Stimulated activated CD4-positive, alpha-beta T cell treated with anti-CD3 and anti-CD28 coated beads, Interleukin-1b, Interleukin-23, amount 100 ng/mL, for 48 hours (primary cell): ENCODE measurements at places on chromosomes 2 and 18.

DNA sequence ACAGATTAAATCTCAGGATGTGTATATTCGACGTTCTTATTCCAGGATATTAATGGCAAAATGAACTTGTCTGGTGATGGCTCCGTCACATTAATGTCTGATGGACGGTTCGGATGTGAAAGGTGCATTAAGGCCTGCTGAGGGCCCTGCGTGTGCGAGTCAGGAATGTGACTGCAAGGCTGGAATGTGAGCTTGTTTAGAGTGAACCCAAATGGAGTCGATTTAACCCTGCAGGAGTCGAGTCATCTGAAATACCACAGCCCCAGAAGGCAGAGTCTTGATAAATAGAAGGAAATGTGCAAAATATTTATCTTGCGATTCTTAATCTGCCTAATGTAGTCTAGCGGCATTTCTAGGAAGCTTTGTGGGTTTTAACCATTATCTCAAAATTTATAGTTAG, 44.3 kb downstream of the RDH14 start:
- DNase-seq = no peak

- peak; percentile 39 for DNase-seq
Measured at GRCh38 chr18:45962461-45962860, 4.7 kb downstream of the EPG5 start.

DNA sequence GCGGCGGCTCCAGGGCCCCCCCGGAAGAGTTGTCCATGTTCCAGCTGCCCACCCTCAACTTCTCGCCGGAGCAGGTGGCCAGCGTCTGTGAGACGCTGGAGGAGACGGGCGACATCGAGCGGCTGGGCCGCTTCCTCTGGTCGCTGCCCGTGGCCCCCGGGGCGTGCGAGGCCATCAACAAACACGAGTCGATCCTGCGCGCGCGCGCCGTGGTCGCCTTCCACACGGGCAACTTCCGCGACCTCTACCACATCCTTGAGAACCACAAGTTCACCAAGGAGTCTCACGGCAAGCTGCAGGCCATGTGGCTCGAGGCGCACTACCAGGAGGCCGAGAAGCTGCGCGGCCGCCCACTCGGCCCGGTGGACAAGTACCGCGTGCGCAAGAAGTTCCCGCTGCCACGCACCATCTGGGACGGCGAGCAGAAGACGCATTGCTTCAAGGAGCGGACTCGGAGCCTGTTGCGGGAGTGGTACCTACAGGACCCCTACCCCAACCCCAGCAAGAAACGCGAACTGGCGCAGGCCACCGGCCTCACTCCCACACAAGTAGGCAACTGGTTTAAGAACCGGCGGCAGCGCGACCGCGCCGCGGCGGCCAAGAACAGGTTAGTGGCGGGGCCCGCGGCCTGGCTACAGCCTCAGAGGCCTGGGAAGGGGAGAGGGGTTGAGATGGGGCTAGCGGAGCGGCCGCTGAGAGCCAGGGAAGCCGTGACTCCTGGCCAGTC, 965 bp downstream of the SIX3 start:
- DNase-seq = no peak

DNA sequence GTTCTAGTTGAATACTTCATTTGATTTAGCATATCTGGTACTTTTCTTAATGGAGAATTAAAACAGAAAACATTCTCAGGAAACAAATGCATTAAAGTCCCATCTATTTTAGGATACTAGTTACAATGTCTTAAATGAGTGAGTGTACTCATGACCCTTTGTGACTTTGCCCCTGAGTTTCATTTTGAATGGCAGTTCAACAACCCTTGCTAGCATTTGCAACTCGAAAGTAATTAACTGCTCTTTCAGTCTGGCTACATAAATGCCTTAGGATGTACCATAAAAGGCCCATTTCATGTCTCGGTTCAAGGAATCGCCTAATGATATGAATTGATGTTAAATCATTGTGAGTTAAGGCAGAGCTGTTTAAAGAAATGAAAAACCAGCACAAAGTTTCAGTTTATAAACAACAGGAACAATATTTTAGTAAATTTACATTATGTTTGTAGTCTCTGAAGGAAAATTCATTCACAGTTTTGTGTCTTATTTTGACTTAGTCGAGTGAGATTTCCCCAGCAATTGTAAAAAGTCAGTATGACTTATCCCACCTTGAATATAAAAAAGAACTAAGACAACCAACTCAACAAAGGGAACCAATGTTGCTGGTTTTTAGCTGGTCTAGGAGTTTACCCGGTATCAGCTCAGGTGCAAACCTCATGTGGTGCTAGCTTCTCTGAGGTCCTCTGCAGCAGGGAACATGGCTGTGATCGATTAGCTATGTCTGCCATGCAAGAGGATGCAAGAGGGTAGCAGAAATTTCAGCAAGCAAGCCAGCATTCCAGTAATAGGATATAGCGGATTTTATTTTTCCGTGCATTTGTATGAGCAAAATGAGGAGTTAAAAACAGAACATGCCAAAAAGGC, 386.2 kb downstream of the PTPRM start:
- DNase-seq = no peak

DNA sequence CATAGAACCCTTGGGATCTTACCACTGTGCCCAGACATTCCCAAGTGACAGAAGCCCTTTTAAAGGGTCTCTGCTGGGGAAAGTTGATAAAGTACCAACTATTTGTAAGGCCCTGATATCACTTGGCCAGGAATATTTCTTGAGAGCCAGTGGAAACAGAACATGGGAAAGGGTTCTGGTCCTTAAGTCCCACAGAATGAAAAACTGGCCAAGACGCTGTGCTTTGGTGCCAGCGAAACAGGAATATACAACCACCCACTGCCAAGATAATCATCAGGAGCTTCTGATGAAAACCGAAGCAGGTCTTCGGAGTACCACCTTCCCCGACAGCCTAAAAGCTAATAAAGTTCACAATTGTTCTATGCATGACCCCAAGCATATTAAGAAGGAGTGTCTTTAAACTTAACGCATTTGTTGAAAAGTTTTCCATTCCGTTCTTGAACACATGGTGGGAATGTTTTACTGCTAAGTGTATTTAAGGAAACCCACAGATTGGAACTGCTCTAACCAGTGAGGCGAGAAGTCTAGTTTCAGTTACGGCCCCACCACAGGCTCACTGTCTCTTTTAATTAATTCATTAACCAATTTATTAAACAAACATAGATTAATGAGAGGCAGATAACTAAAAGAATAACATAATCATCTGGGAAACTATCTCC, 152.6 kb downstream of the ANKRD44 start:
- no peak for DNase-seq

- DNase-seq = no peak
Measured at GRCh38 chr2:97005353-97005752, 19.0 kb upstream of the FAM178B start.

GRCh38 chr2:216698895-216699294, 3.5 kb upstream of the IGFBP5 start:
- no peak for DNase-seq

DNA sequence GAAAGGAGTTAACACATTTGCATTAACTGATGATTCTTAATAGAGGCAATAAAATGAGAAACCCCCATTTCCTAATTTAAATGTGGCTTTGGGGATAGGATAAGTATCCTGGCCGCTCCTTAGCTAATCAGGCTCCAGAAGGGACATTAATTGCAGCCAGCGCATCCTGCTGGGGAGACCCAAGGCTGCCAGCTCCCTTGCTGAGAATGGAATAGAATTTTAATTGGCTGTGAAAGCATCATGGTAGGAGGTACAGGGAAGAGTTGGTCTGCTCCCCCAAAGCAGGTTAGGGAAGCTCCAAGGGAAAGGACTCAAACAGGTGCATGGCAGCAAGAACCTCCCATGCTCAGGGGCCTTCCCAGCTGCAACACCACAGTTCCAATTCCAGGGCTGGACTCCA, 71.4 kb downstream of the MARCHF4 start:
- DNase-seq = no peak

DNA sequence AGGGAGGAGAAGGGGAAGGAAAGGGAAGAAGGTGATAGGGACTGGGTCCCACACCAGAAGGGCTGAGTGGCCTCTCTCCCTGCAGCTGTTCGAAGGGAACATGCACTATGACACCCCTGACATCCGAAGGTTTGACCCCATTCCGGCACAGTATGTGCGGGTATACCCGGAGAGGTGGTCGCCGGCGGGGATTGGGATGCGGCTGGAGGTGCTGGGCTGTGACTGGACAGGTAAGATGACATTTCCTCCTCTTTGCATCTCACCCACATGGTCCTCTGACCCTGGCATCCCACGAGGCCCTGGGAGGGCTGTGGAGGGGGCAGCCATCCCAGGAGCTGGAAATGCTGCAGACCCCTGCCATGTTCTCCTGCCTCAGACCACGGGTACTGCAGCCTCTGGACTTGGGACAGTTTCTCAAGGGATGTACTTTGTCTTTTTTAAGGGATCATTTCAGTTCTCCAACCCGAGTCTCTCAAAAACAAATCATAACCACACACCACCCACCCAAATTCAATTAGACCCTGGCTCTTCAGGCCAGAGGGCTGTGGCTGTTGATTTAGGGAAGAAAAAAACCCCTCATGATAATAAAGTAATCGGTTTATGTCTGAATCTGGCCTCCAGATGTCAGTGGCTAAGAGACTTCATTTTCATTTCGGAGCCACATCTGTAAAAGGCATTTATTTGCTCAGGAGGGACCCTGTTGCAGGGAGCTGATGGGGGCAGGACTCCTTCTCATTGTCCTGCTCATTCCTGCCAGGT, 63.5 kb downstream of the NRP2 start:
- DNase-seq = no peak

- no peak for DNase-seq
Measured at GRCh38 chr2:201218780-201219179, 35.8 kb downstream of the CASP10 start.

DNA sequence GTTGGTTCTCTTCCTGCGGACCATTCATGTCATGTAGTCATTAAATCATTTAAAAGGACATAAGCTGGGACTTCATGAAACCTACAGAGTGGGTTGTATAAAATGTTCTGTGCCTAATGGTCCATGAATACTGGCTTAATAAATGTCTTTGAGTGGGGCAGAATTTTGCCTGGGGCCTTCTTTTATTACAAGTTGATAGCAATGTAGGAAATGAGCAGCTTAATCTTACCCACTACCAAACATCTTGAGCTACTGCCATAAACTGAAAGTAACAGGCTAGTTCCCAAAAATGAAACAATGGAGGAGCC, 130.9 kb downstream of the TMEM17 start:
- no peak for DNase-seq

- no peak for DNase-seq
Measured at GRCh38 chr18:5424903-5425664, 118.7 kb downstream of the EPB41L3 start.

GRCh38 chr2:31331156-31331555, 83.4 kb downstream of the XDH start:
- no peak for DNase-seq

- DNase-seq = no peak
Measured at GRCh38 chr18:38421872-38422615, 856.4 kb upstream of the CELF4 start.

- DNase-seq = no peak
Measured at GRCh38 chr2:110983133-110983532, 137.6 kb upstream of the BCL2L11 start.

- no peak for DNase-seq
Measured at GRCh38 chr18:10588975-10589374, 63.1 kb downstream of the NAPG start.

DNA sequence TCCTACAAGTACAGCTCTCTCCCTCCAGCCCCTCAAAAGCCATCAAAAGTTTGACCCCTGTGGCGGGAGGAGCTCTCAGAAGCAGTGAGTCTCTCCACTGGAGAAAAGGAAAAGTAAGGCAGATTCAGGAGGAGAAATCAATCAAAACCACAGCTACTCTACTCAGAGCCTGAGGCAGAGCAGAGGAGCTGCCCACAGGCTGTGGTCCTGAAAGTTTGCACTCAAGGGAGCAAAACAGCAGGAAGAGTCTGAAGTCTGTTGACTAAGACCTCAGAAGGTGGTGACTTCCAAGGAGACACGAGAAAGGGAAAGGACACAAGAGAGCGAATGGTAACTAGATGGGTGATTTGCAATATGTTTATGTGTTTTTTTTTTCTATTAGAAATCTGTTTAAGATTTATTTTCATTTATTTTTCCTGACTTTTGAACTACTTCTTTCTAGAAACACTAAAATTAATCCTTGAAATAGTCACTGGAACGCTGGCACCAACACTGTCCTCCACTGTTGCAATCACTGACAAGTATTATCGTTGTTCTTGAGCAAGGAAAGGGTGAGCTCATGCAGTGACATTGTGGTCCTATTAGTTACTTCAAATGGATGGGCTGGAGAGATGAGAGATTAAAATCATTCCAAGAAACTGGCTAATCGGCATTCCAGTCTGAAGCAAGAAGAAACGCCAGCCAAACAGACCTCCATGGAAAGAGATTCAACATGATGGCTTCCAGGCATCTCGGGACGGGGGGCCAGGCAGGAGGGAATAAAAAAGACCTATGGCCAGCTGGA, 35.8 kb downstream of the PID1 start:
- DNase-seq = no peak

DNA sequence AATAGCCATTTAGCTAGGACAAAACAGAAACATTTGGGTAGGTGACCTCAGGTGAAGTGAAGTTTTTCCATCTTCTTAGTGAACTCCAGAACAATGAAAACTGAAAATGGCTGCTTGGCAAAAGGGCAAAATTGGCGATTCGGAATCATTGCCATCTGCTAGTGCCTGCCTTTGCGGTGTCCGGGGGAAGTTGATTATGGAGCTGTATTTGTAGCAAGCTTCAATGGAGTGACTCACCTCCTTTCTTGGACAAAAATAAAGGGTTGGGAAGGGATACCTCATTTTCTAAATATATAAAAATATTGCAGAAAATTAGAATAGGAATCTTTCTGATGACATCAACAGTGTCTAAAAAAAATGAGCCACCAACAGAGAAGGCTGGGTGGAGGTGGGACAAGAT, 460.5 kb downstream of the TGIF1 start:
- no peak for DNase-seq

DNA sequence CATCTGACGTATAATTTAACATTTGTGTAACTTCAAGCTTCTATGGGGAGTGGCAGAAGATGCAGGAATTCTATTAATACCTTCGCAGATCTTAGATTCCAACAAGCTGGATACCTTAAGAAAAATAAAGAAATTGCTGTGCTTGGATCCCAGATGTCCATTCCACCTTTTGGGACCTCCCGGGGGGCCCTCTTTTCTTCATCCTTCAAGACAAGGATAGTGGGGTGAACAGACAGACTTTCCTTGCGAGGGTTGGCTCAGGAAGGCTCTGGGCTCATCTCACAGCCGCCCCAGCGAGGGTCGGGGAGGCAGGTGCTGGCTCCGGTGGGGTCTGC, 509 bp upstream of the RNF144A start:
- DNase-seq = no peak

DNA sequence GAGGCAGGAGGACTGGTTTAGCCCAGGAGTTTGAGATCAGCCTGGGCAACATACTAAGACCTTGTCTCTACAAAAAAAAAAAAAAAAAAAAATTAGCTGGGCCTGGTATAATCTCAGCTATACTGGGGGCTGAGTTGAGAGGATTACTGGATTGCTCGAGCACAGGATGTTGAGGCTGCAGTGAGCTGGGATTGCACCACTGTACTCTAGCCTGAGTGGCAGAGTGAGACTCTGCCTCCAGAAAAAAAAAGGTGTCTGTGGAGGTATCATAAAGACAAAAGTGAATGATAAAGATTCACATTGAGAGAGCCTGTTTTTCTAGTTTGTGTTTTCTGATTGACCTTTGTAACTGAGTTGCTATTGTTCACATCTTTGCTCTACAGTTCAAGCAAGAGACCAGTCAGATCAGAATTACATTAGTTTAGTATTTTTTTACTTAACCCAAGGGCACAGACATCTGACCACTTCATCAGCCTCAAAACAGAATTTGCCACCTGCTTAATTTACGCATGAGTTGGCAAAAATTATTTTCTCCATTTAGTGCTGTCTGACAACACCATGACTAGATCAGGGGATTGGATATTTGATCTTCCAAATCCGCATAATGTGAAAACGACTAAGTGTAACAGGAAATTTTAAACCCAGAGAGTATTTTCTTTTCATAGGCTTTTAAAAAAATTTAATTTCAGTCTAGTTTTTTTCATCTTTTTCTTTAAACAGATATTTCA, 271.0 kb downstream of the TGIF1 start:
- no peak for DNase-seq
